Right forelimb (tissue), 1 donor: ENCODE measurements at places on chromosomes 16 and 17.

- DNase-seq: no peak
Observed at GRCh38 chr16:1991135-1991551, 1.4 kb downstream of the SYNGR3 start.

DNA sequence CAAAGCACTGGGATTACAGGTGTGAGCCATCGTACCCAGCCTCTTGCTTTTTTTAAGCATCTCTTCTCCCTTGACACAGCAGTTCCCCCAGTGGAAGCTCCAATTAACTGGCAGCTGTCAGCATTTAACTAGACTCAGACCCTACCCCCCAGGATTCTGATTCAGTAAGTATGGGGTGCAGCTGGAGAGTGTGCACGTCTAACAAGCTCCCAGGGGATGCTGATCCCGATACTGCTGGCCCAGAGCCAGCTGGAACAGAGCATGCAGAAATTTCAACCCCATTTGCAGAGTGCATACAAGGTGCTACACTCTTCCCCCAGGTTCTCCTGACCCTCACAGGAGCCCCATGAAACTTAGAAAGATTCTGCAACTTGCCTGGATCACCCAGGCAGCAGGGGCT, 27.7 kb upstream of the BCO1 start:
- no peak for DNase-seq

DNA sequence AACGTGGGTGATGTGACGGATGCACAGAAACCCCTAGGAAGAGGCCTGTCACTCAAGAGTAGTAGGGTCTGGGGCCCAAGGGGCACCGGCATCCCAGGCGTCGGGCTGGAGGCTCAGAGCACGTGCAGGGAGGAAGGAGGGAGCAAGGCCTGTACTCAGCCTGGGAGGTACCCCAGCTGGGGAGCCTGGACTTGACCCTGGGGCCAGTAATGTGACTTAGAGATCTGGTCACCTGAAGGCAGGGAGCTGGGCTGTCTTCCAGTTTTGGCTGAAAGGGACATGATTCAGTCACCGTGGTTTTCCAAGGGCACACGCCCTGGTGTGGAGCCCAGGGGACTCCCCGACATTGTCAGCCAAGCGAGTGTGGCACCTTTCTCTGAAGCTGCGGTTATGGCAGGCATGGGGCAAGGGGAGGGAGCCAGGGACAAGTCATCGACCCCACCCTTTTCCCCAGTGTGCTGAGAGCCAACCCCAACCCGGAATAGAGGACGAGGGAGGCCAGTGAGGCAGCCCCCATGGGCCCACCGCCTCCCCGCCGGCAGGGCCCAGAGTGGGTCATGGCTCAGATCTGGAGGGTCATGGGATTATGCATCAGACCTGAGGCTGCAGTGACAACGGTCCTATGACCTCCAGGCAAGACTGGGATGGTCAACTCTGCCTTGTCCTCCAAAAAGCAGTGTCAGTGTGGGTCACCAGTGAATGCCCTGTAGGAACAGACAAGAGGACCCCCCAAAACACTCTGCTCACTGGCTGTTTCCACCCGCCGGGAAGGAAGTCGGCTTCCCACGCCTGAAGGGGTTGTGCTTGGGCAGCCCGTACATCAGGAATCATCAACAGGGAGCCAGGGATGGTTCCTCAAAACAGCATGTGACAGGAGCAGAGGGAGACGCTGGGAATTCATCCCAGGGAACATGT, 41.9 kb downstream of the MEAK7 start:
- no peak for DNase-seq

- no peak for DNase-seq
Observed at GRCh38 chr16:50838885-50839284, 97.0 kb downstream of the CYLD start.

GRCh38 chr16:20624882-20625807, 49.0 kb upstream of the ACSM2B start:
- no peak for DNase-seq

- no peak for DNase-seq
Observed at GRCh38 chr17:6959700-6960099, 36.1 kb upstream of the ALOX12 start.

DNA sequence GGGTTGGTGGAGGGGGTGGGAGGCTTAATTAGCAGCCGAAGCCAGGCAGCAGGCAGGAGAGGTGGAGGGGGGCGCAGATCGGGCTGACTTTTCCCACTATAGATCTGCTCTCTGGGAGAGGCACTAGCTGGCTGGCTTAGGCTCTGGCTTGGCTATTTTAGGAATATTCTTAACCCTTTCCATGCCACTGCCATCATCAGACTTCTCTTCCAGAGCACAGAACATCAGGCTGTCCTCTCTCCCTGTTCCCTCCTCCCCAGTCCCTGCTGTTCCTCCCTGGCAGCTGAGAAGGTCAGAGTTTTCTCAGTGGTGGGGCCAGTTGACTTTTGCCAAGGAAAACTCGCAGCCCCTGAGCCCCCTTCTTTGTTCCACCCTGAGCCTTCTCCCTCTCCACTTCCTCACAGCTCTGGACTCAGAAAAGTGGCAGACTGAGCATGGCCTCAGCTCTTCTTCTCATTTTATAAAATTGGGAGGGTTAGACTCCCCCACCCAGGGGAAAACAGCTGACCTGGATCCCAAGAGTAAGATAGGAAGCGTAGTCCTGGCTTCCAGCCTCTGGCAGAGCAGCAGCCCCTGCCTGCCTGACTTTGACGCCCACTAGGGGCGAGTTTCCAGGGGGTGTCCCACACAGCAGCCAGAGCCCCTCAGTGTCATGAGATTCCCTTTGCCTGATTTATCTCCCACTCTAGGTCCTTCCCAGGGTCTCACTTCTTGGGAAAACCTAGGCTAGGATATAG, 9.9 kb upstream of the C1QL1 start:
- DNase-seq: no peak

DNA sequence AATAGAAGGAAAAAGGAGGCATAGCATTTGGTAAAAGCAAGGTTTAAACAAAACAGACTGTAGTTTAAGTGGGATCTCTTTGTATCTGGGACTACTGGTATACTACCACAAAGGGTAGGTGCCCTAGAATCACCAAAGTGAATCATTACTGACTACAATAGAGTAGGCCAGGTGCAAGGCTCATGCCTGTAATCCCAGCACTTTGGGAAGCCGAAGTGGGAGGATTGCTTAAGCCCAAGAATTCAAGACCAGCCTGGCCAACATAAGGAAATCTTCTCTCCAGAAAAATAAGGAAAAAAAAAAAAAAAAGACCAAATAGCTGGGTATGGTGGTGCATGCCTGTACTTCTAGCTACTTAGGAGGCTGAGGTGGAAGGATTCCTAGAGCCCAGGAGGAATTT, 60.8 kb upstream of the CORO6 start:
- no peak for DNase-seq

- DNase-seq: no peak
Observed at GRCh38 chr16:10655415-10655977, 39.2 kb downstream of the TEKT5 start.

DNA sequence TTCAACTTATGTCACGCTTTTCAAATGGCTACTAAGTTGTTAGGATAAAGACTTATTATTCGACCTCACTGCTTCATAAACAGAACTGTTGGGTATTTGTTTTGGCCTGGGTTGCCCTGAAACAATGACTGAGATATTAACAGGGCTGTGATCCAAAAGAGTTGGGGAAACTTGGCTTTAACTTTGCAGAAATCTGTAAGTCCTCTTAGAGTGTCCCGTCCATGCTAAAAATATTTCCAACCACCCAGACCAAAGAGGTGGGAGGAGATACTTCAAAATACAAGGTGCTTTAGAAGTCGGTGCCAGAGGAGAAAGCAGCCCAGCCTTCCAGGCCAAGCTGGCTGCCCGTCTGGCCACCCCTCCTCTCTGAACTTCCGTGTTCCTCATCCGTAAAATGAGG, 16.1 kb upstream of the SPATA32 start:
- no peak for DNase-seq

DNA sequence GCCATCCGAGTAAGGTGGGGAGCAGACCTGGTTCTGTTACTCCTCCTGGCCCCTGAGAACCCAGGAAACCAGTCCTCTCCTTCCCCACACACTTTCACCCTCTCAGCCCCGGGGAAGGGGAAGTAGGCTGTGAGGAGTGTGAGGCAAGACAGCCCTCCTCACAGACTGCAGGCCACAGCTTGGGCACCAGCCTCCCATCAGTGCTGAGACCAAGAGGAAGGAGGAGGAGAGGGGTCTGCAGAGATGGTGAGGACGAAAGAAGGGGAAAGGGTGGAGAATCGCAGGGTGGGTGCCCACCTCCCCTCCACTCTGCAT, 7.0 kb downstream of the G6PC3 start:
- DNase-seq: no peak

DNA sequence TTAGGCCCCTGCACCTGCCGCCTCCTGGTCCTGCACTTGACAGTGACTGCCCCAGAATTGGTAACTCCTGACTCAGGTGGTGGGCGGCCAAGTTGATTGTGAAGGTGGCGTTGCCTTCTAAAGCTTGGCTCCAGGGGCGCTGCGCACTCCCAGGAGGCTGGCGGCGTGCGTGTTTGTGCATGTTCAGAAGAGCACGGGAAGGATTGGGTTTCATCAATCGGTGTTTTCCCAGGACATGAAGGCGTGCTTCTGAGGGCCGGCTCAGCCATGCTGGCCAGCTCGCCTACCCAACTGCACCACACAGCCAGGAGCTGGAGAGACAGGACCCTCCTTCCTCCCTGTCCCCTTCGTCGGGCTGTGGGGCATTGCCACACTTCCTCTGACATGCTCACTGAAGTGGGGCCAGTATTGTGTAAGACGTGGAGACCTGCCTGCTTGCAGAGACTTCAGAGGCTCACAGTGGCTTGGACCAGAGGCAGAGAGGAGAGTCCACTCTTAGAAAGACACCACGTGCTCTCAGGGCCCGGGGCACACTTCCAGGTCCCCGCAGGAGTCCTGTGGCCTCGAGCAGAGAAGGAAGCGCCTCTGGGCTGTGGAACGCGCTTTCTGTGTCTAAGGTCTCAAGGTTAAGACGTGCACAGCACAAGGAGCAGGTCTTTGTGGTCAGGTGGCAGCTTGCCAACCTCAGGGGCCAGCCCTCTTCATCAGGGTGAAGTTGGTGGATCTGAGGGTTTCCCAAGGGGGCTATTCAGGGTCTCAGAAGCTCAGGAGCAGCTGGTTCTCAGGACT, 2.8 kb downstream of the RAB40C start:
- DNase-seq: no peak

DNA sequence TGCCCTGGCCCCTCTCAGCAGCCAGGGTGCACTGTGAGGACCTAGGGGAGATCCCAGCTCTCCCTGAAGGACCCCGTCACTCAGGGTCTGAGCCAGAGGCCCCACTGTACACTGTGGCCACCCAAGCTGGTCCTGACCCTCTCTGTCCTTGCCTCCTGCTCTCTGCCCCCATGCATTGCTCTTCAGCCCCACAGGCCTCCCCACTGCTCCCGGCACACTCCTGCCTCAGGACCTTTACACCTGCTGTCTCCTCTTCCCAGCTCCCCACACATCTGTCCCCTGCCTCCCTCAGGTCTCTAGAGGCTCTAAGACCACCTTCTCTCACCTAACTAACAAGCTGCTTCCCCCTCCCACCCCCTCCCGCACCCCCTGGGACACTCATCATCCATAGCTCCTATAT, 12.9 kb upstream of the RAI1 start:
- no peak for DNase-seq

GRCh38 chr16:64907844-64908243, 214.0 kb downstream of the CDH11 start:
- no peak for DNase-seq

- DNase-seq: no peak
Observed at GRCh38 chr16:80544326-80544725, 3.5 kb downstream of the DYNLRB2 start.

GRCh38 chr17:51954232-51954765, 204.2 kb downstream of the CA10 start:
- DNase-seq: no peak

GRCh38 chr16:1794221-1794871, 841 bp upstream of the IGFALS start:
- no peak for DNase-seq

GRCh38 chr16:57728336-57729181, 7.0 kb upstream of the KATNB1 start:
- no peak for DNase-seq

GRCh38 chr16:74942566-74942965, 42.4 kb downstream of the WDR59 start:
- DNase-seq: no peak

DNA sequence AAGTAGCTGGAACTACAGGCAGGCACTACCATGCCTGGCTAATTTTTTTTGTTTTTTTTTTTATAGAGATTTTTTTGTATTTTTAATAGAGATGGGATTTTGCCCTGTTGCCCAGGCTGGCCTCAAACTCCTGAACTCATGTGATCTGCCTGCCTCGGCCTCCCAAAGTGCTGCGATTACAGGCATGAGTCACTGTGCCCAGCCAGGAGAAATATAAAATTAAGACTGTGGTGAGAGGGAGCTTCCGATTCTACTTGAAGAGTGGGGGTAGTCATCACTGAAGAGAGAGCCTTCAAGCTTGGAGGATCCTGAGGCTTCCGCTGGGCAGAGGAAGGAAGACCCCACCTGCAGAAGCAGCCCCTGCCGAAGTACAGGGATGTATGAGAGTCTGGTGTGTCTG, 34.4 kb upstream of the RGS9 start:
- DNase-seq: no peak

- DNase-seq: no peak
Observed at GRCh38 chr17:36910513-36910912, 26.8 kb upstream of the LHX1 start.

GRCh38 chr17:10843811-10844210, 5.9 kb upstream of the PIRT start:
- peak; percentile 53 for DNase-seq

- DNase-seq: no peak
Observed at GRCh38 chr17:61466246-61466645, 14.0 kb downstream of the TBX4 start.

- peak; percentile 67 for DNase-seq
Observed at GRCh38 chr16:87702325-87702811, 63.4 kb downstream of the KLHDC4 start.

DNA sequence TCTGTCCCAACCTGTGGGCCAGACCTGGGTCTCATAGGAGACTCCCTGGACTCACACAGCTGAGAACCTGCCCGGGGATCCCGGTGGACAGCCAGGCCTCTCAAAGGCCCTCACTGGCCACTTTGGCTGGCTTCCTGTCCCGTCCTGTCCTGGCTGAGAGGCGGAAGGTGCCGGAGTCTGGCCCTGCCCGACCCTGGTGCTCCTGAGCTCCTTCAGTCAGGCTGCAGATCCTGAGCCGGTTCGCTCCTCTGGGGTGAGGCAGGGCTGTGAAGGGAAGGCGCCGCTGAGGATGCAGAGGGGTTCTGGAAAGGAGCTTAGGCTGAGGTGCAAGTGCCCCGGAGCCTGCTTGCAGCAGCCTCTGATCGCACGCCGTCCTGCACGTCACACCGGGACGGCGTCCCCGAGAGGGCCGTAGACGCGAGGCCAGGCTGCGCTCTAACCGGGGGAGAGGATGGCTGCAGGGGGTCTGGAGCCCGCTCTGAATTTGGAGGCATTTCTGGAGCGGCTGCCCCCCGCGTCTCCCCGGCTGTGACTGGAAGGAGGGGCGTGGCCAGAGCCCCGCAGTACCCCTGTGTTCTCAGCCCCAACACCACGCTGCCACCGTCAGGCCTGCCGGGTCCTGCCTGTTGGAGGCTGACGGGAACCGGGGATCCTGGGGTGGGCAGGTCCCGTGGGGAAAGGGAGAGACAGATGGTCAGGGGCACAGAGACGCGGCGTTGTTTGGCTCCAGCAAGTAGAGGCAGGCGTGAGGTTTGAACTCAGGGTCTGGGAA, 4.1 kb downstream of the HGS start:
- no peak for DNase-seq

GRCh38 chr17:39240631-39241030, 14.9 kb upstream of the STAC2 start:
- no peak for DNase-seq

GRCh38 chr16:22693638-22694340, 120.2 kb upstream of the HS3ST2 start:
- DNase-seq: no peak
